ENCODE measurements at places on chromosomes 1 and 21.

DNA sequence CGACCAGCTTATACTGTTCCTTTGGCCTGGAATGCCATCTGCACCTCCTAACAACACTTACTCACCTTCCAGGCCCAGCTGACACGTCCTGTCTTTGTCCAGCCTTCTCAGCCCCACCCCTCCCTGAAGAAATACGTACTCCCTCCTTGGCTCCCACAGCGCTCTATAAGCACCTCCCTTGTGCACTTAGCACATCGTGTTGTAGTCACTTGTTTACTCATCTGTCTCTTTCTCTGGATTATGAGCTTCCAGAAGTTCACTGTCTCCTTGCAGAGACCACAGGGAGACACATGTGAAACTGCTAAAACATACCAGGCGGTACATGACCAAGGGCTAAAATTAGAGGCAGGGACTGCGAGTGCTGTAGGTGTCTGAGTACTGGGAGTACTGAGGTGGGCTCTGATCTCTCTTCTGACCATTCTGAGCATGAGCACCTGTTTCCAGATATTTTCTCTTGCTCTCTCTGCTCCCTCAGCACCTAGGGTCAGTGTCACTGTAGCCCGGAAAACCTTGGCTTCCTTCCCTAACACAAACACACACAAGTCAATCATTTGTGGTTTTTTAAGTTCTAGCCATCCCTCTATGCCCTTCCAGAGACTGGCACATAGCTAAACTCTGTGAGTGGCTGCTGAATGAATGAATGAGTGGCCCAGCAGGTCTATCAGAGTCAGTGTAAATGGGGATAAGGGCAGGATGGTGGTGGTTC, 5.1 kb downstream of the DCST1 start:
- DNase-seq: no peak

- no peak for DNase-seq
These were observed 400.5 kb downstream of the KCNT2 start for GRCh38 chr1:196207612-196208217.

DNA sequence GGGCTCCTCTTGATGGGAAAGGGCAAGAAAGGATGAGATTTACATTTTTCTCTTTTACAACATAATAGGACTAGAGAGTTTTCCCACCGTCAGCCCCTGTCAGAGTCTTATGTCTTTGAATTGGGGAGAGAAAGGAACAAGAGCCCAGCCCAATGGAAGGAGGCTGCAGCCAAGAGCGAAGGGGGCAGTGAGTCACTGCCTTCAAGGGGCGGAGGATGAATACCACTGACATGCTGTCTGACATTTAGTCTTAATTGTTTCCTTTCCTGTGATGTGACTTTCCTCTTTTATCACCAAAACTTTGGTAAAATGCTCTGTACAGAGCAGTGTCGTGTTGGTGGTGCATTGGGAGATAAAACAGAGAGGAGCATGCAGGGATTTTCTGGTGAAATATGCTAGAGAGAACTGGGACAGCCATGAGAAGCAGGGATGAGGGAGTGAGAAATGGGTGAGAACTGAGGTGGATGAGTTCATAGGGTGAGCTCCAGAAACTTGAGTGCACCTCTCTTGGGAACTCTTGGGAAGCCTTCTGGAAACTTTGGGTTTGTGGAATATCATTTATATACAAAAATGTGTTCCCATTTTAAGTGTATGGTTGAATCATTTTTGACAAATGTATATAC, 179.9 kb upstream of the FGGY start:
- no peak for DNase-seq

DNA sequence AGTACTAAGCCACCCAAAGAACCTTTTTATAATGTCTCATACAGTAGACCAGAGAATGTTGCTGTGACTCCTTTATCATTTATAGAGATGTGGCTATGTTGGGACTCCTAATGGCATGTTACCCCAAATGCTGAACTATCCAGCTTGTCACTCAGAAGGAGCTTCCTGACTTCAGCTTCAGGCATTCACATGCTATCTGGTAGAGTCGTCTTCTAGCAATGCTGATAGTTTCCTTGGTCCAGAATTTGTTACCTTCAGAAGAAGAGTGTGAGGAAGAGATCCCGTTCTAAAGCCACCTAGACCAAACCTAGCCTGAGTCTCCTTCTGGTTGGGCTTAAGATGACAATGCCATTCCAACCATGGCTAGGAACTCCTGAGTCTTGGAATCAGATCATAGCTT, 68.1 kb downstream of the OLFML2B start:
- no peak for DNase-seq

DNA sequence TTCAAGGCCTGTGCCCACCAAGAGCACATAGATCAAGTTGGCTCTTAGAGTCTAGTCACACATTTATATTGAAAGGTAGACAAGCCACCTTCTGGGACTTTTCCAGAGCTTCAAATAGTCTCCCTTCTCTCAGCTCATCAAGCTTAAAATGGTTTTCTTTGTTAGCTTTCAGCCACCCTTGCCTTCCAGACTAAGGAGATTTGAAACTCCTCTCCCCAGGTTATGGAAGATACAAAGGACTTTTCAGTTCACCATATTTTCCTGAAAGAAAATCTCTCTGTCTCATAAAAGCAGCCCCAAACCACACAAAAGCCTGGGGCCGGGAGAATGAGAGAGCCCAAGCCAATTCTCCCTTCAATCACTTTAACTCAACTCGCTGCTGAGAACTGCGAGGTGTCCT, 134.1 kb downstream of the ZC3H11B start:
- DNase-seq: no peak

DNA sequence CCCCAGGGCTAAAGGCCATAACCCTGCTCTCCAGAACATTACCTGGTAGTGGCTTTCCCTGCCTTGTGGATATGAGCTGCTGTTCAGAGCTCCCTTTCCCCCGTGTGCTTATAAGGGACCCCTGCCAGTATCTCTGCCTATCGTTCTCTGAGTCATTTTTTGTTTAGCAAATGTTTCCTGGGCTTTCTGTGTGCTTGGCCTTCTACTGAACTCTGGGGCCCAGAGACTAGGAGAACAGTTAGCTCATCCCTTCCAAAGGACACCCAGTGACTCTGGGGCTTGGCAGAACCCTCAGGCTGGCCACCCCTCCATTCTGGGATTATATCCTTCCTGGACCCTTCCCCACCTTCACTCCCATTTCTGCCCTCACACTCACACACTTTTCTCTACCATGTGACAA, 80.8 kb upstream of the POU3F1 start:
- no peak for DNase-seq

- DNase-seq: peak; percentile 67
These were observed 2.0 kb upstream of the NID1 start for GRCh38 chr1:236066828-236067386.

DNA sequence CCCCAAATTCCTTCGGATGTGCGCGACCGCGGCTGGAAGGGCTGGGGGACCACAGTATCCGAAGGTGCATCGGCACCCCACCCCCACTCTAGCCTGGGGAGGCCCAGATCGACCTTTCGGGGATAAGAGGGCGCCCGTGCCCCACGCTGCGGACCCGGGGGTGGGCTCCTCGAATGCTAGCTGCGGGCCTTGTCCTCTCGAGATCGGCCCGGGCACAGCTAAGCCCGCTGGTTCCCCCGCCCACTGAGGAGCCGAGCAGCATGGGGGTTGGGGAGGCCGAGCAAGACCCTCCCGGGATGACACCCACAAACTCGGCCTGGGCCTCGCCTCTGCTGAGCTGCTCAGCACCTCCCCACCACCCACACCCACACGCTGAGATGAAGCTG, 653 bp upstream of the IFFO2 start:
- DNase-seq: peak; percentile 32

DNA sequence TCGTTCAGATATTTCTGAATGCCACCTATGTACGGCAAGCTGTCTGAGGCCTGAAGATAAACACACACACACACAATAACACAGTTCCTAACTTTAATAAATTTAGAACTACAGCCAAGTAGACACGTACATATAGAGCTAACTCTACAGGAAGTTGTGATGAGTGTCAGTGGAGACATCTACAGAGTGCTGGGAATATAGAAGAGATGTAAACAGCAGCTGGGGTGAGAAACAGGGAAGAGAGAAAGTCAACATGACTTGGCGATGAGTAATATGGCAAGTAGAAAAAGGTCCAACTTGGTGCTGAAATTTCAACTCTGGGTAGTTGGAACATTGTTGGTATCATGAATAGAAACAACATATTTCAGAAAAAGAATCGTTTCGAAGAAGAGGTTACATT, 206.5 kb downstream of the ZP4 start:
- DNase-seq: no peak

DNA sequence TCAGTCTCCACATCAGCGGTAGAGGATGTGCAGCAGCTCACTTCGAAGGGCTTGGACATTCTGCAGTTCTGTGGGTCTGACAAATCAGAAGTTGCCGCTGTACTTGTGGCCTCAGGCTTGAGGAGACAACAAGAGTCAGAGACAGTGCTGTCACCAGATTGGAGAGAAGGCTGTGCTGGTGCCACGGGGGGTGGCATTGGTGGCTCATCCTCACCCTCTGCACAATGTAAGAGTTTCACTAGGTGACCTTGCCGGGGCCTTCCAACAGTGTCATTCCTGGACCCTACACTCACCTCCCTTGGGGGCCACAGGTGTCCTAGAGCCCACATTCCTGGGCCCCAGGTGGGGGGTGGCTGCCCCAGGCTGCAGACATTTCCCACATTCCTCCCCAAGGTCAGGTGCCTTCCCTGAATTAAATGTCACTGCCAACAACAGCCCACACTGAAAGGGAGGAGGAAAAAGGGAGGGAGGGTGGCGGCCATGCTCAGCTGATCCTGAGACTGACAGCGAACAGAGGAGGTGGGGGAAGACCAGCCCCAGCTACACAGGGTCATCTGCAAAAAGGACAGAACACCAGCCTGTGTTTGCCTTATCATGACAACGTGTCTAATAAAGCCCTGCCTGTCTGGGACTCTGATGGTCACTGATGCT, 46.4 kb downstream of the TMCC2 start:
- DNase-seq: no peak

DNA sequence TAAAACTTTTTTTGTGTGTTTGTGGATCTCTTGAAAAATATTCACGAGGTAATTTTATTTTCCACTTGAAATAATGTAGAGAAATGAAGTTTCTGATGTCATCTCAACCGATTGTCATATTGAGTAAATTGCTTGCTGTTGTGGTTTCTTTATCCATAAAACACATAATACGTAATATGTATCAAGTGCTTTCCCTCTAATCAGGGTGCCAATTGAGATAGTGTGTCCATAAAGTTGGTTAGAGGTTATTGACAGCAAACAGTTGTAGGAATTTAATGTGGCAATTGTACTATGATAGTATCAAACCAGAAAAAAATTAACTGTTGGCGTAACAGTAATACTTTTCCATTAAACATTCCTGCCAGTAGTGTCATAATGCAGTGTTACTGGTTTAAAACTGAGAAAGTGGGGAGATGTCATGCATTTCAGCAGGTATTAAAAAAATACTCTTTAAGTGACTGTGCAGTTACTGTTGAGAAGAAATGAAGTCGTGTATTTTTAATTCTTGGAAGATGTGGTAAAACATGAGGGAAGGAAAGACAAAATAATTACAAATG, 38.3 kb downstream of the USP25 start:
- no peak for DNase-seq

DNA sequence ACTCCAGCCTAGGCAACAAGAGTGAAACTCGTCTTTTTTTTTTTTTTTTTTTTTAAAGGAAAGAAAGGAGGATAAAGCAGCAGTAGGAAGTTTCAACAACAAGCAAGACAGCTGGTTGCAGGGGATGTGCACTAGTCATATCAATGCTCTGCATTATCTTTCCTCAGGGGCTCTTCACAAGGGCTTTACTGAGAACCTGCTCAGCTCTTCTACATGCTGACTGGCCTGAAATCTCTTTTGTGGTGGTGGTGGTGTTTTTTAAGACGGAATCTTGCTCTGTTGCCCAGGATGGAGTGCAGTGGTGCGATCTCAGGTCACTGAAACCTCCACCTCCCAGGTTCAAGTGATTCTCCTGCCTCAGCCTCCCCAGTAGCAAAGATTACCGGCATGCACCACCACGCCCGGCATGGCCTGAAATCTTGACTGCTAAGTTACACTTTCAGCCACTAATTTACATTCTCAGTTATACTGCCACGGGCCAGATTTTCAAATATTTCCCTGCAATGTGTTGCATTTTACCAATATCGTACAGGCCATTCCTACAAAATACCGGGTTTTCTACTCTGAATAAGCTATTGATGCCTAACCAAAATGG, 68.0 kb downstream of the PUM1 start:
- DNase-seq: no peak

- peak; percentile 5 for DNase-seq
These were observed 106.5 kb downstream of the HLCS start for GRCh38 chr21:36859744-36860501.

DNA sequence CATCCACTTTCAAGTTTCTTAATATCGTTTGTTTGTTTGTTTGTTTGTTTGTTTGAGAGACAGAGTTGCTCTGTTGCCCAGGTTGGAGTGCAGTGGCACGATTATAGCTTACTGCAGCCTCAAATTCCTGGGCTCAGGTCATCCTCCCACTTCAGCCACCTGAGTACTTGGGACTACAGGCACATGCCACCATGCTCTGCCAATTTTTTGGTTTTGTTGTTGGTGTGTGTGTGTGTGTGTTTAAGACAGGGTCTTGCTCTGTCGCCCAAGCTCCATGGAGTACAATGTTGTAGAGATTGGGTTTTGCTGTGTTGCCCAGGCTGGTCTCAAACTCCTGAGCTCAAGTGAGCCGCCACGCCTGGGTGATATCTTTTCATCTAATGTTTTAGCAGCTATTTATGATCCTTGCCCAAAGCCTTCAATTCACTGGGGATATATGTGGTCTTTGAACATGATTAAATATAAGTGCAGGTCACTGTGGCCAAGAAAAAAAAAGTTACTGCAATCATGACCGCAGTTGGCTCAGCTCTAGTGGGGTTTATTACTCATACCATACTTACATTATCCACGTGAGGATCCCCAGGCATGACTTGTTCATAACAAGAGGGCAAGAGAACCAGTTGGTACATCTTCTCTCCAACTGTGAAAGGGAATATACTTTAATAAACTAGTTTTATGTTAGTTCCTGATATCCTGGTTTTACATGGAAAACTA, 8.0 kb downstream of the RRP1B start:
- no peak for DNase-seq

DNA sequence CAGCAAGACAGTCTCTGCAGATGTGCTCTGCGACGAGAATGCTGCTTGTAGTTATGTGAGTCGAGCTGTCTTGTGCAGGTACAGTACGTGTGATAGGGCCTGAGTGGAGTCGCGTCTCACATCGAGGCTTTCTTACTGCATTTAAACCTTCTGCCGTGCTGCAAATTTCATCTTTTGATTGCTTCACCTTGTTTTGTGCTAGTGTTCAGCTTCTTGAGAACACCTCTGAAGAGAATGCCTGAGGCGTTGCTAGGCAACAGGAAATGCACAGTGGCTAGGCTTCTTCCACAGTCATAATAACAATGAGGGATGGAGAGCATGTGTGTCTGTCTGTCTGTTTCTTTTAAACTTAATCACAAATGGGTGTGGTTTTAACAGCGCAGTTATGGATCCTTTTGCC, 52.9 kb downstream of the MRPS6 start:
- DNase-seq: no peak

GRCh38 chr1:16198444-16199156, 13.9 kb downstream of the ARHGEF19 start:
- DNase-seq: no peak

GRCh38 chr1:84736445-84736844, 46.2 kb upstream of the SSX2IP start:
- DNase-seq: no peak

- DNase-seq: no peak
These were observed 13.0 kb upstream of the C1orf174 start for GRCh38 chr1:3912809-3913685.

- no peak for DNase-seq
These were observed 24.3 kb downstream of the EYA3 start for GRCh38 chr1:28064064-28064463.
